ENCODE measurements at places on chromosomes 13 and 19.

DNA sequence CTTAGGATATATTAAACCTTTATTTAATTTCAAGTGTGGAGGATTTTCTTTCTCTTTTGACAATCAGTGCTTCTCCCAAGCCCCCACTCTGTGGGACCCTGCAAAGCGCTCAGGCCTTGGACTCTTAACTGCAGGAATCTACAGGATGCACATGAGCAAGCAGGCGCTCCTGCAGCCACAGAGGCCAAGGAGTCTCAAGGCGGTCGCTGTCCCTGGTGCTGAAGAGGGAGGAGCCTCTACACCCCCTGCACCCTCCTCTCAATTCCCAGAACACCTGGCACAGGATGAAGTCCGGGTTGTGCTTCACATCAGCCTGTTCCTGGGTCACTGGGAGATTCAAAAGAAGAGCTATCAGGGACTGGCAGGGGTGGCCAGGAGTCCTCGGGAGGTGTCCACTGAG lies 13.5 kb downstream of the OR10H4 start:
- DNase-seq: no peak

- no peak for DNase-seq
Observed at GRCh38 chr19:39602224-39602623, at the start of gene LGALS13. LGALS13 (plus strand) TSS chr19:39602524; CDS start chr19:39602569, 45 bp downstream.

DNA sequence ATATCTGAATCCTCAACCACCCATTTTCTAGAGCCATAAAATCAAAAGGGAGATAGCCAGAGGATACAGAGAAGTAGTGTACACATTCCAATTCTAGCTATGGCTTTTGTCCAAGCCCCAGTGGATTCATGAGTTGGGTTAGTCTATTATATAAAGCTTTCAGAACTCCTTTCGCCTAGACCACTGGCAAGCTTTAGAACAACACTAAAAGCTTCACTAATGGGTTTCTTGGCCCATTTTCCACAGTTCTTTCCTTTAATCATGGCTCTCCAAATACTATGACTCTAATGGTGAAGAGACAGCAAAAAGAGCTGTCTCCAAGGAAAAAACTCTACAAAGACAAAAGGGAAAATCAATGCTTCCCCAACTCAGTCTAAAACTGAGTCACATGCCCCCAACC lies 48.2 kb upstream of the SLITRK5 start:
- no peak for DNase-seq

GRCh38 chr19:38213911-38214625 lies 10.0 kb downstream of the DPF1 start:
- DNase-seq: peak; percentile 58

GRCh38 chr13:98289339-98289945 lies 112.4 kb upstream of the RNF113B start:
- no peak for DNase-seq

- no peak for DNase-seq
Observed at GRCh38 chr13:102028868-102029267, 373.0 kb downstream of the FGF14 start.

DNA sequence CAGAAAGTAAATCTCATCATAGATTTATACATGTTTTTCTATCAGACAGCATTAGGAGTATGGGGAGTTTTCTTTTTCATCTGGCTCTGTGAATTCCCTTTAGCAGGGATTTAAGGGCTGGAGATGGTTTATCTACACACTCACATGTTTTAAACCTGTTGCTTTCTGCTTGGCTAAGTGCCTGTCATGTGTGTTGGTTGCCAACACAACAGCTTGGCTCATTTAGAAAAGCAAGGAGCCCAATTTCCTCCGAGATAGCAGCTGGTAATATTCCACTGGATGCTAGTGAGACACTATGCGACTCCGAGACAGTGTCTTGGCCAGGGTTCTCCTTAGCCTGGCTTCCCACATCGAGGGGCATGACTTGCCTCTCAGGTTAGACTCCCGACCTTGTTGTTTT lies 83.3 kb downstream of the KLF5 start:
- DNase-seq: no peak

DNA sequence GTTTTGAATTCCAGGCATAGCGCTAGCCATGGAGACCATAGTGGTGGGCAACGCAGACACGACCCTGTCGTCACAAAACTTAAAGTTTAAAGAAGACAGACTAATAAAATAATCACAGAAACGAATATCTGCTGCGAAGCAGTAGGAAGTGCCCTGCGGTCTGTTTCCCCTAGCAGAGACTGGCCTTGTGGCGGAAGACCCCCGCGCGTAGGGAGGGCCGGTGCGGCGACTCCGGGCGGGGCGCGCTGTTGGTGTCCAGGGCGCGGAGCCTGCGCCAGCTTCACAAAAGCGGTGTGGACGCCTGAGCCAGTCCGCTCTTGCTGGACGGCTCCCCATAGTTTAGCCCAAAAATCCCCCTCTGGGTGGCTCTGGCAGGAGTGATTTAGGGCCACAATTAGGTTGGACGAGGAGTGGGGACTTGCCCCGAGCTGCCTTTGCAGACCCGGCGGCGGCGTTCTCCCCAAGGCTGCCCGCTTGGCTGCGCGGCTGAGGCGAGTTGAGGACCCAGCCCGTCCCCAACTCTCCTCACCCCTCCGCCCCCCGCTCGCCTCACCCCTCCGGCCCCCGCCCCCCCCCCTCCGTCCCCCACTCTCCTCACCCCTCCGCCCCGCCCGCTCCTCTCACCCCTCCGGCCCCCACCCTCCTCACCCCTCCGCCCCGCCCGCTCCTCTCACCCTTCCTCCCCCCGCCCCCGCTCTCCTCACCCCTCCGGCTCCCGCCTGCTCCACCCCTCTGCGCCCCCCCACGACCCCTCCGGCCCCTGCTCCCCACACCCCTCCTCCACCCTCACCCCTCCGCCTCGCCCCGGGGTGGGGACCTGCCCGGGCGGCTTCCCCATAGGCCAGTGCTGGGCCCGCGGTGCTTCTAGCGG lies 14.2 kb upstream of the LATS2 start:
- DNase-seq: no peak

DNA sequence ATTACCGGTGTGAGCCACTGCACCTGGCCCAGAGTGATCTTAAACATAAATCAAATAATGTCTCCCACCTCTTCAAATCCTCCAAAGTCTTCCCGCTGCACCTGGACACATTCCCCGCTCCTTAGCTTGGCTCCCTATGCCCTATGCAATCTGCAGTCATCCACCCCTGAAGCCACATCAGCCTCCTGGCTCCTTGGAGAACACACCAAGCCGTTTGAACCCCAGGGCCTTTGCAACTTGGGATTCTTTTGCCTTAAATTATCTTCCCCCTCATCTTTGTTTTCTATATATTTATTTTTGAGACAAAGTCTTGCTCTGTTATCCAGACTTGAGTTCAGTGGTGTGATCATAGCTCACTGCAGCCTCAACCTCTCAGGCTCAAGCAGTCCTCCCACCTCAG lies 2.7 kb upstream of the DNAAF3 start:
- no peak for DNase-seq

- DNase-seq: no peak
Observed at GRCh38 chr19:40663695-40664692, 26.5 kb downstream of the NUMBL start.

DNA sequence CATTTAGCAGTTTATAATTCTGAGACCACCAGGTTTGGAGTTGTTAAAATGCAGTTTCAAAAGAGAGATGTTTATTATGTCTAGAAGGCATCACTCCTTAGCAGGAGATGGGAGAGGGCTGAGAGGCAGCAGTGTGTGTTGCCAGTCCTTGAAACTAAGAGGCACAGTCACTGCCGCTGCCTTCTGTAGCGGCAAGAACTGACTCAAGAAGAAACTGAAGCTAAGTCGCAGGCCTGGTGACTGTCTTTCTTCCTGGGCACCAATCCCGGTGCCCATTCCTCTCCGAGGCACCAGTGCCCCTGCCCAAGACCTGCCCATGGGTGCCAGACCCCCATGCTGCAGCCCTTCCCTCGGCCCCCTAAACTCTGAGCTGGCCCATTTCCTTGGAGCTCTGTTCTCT lies 20.1 kb downstream of the N4BP2L1 start:
- DNase-seq: no peak

DNA sequence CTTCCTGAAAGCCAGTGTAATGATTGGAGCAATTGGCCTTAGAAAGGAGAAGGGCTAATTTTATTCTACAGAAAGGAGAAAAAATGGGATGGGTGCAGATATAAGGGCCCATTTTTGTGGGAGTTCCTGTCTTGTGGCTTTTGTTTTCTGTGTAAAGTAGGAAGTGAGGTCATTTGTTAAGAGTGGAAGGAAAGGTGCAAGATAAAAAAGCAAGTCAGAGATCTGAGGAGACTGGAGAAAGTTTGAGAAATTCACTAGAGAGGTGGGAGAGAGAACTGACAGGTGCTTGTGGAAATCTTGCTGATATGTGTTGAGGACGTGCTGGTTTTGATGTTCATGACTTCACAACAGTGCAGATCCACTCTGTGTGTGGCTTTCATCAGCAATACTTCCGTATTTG lies 349.4 kb downstream of the DLEU7 start:
- DNase-seq: no peak

DNA sequence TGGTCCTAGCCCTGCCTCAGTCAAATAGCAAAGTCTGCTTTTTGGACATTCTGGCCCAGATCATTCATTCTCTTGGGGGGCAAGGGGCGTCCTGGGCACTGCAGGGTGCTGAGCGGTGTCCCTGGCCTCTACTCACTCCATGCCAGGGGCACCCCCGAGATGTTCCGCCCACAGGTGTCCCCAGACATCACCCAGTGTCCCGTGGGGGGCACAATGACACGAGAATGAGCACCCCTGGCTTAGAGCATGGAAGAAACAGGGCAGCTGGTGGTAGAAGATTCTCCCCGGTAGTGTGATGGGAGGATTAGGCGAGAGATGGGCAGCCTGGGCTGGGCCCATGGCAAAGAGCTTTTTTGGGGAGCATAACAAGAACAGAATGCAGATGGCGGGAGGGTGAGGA lies 5.3 kb upstream of the TLE5 start:
- no peak for DNase-seq

DNA sequence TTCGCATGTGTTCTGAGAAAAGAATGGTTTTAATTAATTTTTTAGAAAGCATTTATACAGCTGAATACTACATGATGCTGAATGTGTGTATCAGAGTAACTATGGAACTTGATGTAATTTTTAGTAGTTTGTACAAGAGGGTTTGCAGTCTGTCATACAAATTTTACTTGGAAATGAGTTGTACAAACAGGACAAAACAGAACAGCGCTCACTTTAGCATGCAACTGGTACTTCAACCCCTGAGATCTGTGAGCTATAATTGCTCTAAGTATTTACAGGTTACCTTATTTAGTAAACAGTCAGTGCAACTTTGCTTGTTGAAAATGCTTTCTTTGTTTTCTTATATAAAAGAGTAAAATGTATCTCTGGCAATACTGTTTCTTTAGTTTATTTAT lies 706 bp downstream of the TNFRSF19 start:
- no peak for DNase-seq

- DNase-seq: no peak
Observed at GRCh38 chr19:48364598-48365348, 606 bp downstream of the SYNGR4 start.

DNA sequence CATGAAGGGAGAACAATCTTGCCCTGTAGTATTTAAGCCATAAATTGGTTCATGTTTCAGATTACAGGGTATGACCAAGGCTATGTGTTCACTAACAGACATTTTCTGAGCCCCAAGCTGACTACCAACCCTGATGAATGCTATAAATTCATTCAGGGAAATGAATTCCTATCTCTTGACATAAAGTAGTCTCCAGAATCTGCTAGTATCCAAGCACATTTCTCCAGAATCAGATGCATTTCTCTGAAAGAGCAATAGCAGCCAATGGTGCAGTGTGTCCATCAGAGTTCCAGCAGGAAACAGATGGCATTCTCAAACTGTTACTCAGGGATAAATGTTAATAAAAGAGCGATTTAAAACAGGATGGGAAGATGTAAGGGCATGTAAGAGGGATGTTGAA lies 226.4 kb downstream of the COG6 start:
- no peak for DNase-seq

DNA sequence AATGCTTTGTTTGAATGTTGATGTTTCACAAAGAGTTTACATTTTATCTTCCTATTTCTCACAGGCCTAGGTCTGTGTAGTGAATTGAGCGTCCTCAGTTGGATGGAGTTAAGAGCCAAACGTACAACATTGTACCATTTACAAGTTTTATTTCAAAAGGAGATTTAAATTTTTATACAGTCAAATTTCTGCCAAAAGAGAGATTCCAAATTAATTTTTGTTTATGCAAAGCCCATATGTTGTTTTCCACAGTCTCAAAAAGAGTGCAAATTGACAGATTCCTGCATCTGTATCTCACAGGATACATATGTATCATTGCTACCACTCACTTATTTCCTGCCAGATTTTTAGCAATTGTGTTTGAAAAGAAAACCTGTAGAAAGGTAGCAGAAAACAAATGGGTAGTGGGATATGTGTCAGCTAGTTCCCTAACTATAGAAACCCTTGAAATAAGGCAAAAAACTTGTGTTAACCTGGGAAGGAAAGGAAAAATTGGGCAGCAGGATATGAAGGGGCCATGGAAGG lies 46.1 kb downstream of the DGKH start:
- no peak for DNase-seq

DNA sequence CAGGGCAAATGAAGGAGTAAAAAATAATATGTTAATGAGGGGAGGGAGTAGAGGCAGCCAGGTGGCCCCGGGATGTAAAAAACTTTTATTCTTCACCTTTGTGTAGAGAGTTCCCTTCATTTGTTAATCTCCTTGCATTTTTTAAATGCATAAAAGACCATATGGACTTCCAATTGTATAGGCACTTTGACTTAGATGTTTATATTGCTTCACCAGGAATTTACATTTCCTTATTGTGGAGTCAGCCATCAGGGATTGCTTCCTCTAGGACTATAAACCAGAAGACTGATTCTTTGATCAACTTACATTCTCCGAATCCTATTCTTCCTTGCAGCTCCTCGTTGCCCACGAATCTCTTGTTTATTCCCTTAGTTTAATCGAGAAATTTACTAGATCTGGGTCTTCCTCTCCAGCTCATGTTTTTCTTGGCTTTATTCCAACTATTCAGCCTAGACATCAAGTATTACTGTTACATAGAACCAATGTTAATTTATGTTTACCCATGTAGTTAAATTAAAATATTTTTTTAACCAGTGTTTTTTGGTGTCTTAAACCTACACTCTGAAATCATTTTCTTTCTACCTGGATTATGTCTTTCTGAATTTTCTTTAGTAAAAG lies 1187.0 kb upstream of the SLC10A2 start:
- no peak for DNase-seq
